Tibial nerve (tissue), 4 donors: ENCODE measurements at places on chromosomes 13 and 19. TPM values are rescaled to one million over a fixed set of nuclear protein-coding genes. Genes with fewer than 3 reads are reported as not detected.

The KIR2DL1 gene
- total RNA-seq, result not detected

The CD79A gene
- not detected for total RNA-seq

The OR7D2 gene
- 0.44 TPM for total RNA-seq

DNA sequence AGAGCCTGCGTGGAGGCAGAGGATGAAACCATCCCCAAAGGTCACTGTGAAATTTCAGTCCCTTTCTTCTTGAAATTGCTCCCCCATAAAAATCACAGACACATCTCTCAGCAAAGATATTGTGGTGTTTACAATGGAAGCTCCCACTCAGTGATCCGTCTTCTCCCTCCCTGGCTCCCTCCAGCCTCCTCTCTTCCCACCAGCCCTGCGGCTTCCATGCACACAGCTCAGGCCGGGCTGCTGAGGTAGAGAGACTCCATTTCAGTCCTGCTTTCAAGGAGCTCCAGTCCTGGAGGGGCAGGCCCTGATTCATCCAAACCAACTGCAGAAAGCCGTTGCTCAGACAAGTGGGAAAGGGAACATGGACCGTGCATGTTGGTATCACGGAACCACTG, 24.0 kb upstream of the MIER2 start:
- DNase-seq, result no peak
- H3K27me3 ChIP-seq, result no peaks in the 10 kb centered on the region
- H3K4me3 ChIP-seq, result no peak overlapping the region

GRCh38 chr13:66312312-66313087, 917.6 kb downstream of the PCDH9 start:
- H3K4me1 ChIP-seq, result no peaks in the 10 kb centered on the region
- no peaks in the 10 kb centered on the region for H3K27me3 ChIP-seq
- no peak for DNase-seq
- H3K4me3 ChIP-seq, result no peak overlapping the region

- H3K36me3 ChIP-seq, result no peaks in the 10 kb centered on the region
- no peaks in the 10 kb centered on the region for H3K4me1 ChIP-seq
- H3K27me3 ChIP-seq, result no peaks in the 10 kb centered on the region
- no peak for DNase-seq
- H3K4me3 ChIP-seq, result no peak overlapping the region
- H3K27ac ChIP-seq, result no peak overlapping the region
Measured at GRCh38 chr13:111390522-111391270, 70.3 kb downstream of the TEX29 start.

- no peaks in the 10 kb centered on the region for H3K36me3 ChIP-seq
- no peaks in the 10 kb centered on the region for H3K4me1 ChIP-seq
- H3K27ac ChIP-seq, result no peak overlapping the region
- H3K27me3 ChIP-seq, result no peaks in the 10 kb centered on the region
Measured at GRCh38 chr19:6733338-6734095, 3.9 kb downstream of the GPR108 start.

- DNase-seq, result no peak
- H3K27me3 ChIP-seq, result no peaks in the 10 kb centered on the region
- H3K4me1 ChIP-seq, result no peaks in the 10 kb centered on the region
- H3K4me3 ChIP-seq, result no peak overlapping the region
- no peak overlapping the region for H3K27ac ChIP-seq
Measured at GRCh38 chr13:35349673-35350278, 126.7 kb downstream of the MAB21L1 start.

- peaks cover 18% of the 10 kb centered on the region for H3K4me1 ChIP-seq
- no peaks in the 10 kb centered on the region for H3K36me3 ChIP-seq
- no peak for DNase-seq
- H3K27ac ChIP-seq, result no peak overlapping the region
Measured at GRCh38 chr13:48545608-48546007, 12.7 kb upstream of the RCBTB2 start.

GRCh38 chr19:51607077-51607476, 23.1 kb downstream of the SIGLEC5 start:
- no peaks in the 10 kb centered on the region for H3K27me3 ChIP-seq
- no peaks in the 10 kb centered on the region for H3K36me3 ChIP-seq
- H3K4me3 ChIP-seq, result no peak overlapping the region
- H3K27ac ChIP-seq, result no peak overlapping the region
- DNase-seq, result no peak

DNA sequence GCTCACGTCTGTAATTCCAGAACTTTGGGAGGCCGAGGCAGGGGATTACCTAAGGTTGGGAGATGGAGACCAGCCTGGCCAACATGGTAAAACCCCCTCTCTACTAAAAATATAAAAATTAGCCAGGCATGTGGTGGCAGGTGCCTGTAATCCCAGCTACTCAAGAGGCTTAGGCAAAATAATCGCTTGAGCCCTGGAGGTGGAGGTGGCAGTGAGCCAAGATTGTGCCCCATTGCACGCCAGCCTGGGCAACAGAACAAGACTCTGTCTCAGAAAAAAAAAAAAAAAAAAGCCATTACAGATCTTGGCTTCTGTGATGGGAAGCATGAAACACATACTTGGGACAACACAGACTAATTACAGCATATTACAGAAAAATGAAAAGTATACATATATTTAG, 1404.5 kb upstream of the SPRY2 start:
- DNase-seq, result no peak
- no peaks in the 10 kb centered on the region for H3K4me1 ChIP-seq
- H3K4me3 ChIP-seq, result no peak overlapping the region
- no peak overlapping the region for H3K27ac ChIP-seq

- H3K4me3 ChIP-seq, result no peak overlapping the region
- no peak for DNase-seq
- H3K36me3 ChIP-seq, result peaks cover 85% of the 10 kb centered on the region
- H3K4me1 ChIP-seq, result no peaks in the 10 kb centered on the region
Measured at GRCh38 chr19:7932930-7933300, 7.0 kb upstream of the CTXN1 start.
